ENCODE measurements at places on chromosomes 4 and X.
A peak's percentile ranks its signal among the peaks of the same experiment; 100 is the strongest.

DNA sequence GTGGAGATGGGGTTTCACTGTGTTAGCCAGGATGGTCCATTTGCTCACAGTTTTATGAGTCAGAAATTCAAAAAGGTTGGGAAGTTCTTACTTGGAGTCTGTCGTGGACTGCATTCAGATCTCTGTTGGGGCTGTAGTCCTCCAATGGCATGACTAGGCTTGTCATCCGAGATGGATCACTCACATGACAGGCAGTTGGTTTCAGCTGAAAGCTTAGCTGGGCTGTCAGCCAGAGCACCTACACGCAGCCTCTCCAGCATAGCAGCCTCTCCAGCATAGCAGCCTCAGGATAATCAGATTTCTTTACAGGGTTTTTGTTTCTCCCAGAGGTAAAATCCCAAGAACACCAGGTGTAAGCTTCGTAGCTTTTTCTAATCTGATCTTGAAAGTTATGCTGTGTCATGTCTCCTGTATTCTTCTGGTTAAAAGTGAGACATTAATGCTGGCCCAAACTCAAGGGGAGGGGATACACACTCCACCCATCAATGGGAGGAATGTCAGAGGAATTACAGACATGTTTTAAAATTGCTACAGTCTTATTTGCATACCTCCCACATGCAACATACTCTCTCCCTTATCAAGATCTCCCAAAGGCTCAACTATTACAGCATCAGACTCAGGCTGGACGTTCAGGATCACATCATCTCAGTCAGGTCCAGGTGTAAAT, 31.6 kb upstream of the SOD3 start:
- peak; percentile 59 for DNase-seq

GRCh38 chr4:190018201-190018920, 8.7 kb downstream of the FRG2 start:
- no peak for DNase-seq

DNA sequence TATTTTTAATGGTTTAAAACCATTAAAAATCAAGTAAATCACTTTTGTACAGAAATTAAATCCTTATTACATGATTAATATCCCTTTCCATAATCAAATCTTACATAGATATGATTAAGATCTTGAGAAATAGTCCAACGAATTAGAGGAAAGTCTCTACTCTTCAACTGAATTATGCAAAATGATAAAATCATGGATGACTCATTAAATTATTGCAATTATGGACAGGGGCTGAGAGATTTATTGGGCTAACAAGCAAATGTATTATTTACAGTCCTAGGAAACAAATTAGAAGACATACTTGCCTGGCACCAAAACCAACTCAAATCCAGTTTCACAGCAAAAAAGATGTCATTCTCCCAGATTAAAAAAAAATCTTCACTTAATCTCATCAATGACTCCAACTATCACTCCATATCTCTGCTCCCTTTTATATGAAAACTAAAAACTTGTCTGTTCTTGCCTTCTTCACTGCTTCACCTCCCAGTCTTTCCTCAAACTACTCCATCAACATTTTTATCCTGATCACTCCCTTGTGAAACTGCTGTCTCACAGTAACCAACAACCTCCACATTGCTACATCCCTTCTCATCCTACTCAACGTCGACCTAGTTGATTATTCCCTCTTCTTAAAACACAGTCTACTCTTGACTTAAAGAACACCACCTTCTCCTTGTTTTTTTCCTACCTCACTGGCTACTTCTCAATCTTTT, 18.4 kb upstream of the DDX60 start:
- no peak for DNase-seq

DNA sequence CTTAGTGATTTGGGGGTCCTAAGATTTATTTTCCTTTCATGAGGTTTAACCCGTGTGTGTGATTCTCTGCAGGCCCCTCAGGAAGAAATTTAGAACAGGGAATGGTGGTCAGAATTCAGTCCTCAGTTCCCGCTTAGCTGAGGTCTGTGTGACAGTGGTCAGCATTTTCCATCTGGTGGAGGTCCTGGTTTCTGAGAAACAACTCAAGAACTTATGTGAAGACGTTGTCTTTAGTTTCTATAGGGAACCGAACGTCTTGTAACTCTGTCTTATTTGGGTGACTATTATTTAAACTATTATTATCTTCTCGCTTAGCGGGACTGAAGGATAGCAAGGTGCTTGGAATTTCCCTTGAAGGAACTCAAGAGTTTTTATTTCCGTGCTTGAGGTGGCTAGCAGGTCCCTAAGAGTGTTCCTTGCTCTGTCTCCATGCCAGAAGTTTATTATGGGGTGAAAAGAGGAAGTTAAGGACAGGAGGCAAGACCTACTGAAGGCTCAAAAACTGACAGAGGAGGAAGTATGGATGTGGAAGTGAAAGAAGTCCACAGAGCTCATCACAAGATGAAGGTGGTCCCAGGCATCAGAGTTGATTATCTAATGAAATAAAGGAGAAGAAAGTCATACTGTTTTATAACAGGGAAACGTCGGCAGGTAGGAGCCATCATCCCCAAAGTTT, 9.4 kb downstream of the MGST2 start:
- no peak for DNase-seq

GRCh38 chr4:169062897-169063244, 52.8 kb upstream of the CBR4 start:
- peak; percentile 87 for DNase-seq
